D721Med (cell line): ENCODE measurements at places on chromosomes 4 and X.

DNA sequence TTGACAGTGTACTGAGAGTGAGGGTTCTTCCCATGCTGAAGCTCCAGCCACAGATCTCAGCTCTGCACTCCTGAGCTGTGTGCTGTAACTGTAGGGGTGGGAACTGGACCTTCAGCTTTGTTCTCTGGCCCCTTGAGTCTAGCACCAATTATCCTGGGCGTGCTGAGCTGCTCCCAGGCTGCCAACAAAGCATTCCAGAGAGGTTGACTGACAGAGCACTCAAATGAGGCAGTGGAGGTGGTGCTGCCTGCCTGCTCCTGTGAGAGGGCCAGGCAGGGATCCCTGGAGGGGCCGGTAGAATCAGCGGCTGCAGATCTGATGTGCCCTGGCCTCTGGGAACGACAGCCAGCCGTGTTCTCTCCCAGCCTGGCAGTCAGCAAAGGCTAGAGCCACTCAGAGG is 375.7 kb upstream of the AADAT start:
- no peak for DNase-seq

DNA sequence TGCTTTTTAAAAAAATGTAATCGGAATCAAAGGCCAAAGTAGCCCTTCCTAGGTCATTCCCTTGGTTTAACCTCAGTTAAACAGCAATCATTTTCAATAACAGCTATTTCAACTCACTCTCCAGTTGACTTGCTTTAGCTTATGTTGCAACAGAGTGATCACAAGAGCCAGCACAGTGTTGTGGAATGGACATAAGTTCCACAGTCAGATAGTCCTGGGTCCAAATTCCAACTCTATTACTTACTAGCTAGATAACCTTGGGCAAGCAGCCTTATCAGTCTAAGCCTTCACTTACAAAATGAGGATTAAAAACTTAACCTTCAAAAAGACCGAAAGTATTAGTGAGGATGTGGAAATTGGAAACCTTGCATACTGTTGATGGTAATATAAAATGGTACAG is 9.2 kb upstream of the GPC3 start:
- no peak for DNase-seq

- no peak for DNase-seq
Measured at GRCh38 chrX:151776936-151777335, 42.4 kb downstream of the CNGA2 start.

- no peak for DNase-seq
Measured at GRCh38 chr4:82097504-82097903, 276.3 kb downstream of the HNRNPD start.

- DNase-seq = no peak
Measured at GRCh38 chr4:101724093-101724492, 66.4 kb upstream of the BANK1 start.
